8988T (cell line): ENCODE measurements at places on chromosomes 6 and 20.

GRCh38 chr6:81614292-81614691, 138.2 kb downstream of the TENT5A start:
- no peak for DNase-seq

DNA sequence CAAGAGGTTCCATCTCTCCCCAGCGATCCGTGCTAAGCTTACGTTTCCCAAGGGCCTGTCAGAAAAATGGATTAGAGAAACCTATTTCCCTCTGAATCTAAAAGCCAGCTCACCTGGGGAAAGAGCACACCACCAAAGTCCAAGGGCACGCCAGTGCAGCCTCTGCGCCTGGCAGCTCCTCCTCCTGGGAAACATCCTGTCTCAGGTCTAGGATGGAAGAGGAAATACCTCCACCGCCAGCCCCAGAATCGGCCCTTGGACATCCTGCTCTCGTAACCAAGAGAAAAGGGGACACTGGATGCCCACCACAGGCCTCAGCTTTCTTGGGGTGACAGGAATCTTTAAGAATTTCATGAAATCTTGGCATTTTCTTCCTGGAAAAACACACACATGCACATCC, 18.7 kb downstream of the RAMACL start:
- no peak for DNase-seq

- DNase-seq = no peak
These were observed 86.9 kb downstream of the SOBP start for GRCh38 chr6:107576852-107577251.

GRCh38 chr6:30494291-30494861, 5.1 kb downstream of the HLA-E start:
- DNase-seq = no peak

DNA sequence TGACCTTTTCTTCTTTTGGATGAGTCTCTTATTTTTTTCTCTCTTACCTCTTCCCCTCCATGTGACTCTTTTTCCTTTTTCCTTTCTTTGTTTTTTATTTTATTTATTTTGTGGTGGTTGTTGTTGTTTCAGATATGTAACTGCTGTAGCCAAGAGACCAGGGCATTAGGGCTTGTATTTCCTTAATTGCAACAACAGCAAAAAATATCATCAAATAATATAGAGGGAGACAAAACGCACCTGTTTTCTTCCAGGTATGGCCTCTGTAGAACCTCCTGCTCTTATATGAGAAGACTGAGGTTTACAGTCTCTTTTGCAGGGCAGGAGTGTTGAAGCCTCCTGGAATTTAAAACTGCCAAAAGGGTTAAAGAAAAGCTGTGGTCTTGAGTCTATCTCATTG, 149.3 kb downstream of the SYNDIG1 start:
- DNase-seq = no peak

DNA sequence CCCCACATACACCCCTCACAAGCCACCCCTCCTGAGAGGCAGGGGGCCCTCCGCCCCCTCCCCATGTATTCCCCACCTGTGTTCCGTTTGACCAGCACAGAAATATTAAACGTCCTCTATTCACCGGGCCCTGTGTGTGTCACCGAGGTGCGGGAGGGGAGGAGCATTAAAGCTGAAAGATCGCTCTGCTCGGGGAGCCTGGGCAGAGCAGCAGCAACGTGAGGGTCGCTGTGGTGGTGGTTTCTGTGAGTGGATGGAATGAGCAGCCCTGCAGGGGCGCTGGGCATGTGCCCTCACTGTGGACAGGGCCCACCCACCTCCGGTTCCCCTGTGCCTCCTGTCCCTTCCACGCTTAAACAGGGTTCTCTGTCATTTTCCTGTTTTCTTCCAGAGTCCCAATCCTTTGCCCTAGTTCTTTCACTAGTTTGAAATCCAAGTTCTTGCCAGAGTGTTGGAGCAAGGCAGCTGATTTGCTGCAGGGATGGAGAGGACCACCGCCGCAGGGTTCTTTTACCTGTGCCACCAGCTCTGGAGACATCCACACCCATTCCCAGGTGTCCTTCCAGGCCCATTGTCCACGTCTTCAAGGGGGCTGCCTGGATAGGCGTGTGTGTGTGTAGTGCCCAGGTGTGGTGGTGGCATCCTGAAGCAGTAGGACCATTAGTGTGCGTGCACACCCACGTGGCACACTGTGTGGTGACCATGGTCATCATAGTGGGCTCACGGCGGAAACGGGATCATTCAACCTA, 37.6 kb upstream of the MDFI start:
- DNase-seq = no peak

GRCh38 chr20:63492518-63492917, 6.4 kb downstream of the EEF1A2 start:
- no peak for DNase-seq

DNA sequence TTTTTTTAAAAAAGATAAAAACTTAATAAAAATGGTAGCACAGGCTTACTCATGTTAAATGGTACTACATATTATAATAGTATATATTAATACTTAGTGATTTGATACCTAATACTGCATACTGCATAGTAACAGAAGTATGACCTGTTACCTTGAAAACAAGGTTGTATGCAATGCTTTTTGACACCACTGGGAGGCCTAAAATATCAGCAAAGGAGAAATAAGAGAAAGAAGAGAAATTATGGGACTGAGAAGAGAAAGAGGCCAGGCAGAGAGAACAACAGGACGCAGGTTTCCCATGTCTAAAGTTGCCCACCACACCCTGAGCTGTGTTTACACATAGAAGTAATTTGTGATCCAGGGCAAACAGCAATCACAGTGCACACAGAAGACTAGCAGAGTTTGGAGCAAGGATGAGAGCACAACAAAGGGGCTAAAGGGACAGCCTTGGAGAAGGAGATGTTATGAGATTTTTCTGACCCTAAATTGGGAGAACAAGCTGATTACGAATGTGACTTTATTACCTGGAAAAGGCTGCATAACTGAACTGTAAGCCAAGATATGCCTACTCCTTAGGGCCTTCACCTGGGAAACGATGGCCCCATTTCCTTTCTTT, 73.2 kb downstream of the ROS1 start:
- no peak for DNase-seq

- no peak for DNase-seq
These were observed at the start of gene HAO1 for GRCh38 chr20:7940341-7940740. Gene HAO1 (minus strand): TSS chr20:7940458. CDS start chr20:7940422, 36 bp downstream.

GRCh38 chr6:41147917-41148316, 6.2 kb downstream of the TREML1 start:
- no peak for DNase-seq

GRCh38 chr20:14191559-14191958, 145.9 kb downstream of the FLRT3 start:
- DNase-seq = no peak

GRCh38 chr6:47097092-47097945, 55.2 kb upstream of the ADGRF1 start:
- DNase-seq = peak; percentile 30

DNA sequence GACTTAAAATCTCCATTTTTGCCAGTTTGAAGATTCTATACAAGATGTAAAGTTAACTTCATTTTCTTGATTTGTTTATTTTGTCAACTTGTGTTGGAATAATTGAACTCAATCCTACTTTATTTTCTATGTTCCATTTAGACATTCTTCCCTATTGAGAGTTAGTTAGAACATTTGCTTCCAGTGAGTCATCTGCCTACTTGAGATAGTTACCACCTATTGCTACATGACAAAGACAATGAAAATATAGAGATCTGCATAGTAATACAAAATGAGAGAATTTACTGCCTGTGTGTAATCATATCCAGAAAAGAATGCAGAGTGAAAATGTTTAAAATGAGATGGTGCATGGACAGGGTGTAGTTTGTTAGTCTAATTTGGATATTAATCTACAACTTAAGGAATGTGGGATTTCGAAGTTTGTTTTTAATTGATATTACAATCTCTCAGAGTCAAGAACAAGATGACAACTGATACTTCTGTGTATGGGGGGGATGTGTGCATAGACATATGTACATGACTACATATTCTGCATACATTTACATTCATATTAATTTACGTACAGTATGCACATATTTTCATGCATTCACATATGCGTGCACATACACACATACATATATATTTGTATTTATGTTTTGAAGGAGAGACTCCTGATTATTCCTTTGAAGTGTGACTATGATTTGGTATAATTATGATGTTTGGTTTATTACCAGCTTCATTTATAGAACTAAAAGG, 420.1 kb downstream of the NKAIN2 start:
- DNase-seq = no peak

DNA sequence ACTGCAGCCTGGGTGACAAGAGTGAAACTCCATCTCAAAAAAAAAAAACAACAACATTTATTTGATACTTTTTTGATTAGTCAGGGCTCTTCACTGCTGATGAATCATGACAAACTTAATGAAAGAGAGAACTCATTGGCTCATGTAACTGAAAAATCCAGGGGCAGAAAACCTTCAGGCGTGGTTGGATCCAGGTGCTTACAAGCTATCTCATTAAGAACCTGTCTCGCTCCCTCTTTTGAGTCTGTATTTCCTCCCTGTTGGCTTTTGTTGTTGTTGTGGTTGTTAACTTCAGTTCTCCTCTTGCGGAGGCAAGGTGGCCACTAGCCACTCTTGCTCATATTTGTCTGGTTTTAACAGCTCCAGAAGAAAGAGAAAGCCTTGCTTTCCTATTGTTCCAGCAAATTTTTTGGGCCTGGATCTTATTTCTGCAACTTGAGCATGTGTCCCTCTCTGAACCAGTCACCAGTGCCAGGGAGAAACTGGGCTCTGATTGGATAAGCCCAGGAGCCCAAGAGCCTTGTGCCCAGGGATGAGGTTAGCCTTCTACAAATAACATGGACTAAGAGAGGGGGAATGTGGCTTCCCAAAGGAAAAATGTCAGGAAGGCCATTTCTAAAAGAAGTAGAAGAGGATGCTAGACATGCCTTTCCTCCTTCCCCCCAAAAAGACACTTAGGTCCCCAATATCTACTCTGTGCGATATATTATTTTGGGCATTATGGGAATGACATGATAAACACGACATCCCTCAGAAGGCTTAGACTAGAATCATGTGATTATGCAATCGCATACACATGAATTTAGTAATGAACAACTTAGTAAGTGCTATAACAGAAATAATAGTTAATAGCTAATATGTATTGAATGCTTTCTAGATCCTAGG, 64.5 kb downstream of the PHACTR2 start:
- DNase-seq = no peak
